Stromal cell of bone marrow (primary cell): ENCODE measurements at places on chromosomes 7 and 10.

GRCh38 chr10:101260764-101261481 lies 31.7 kb upstream of the LBX1 start:
- no peak for DNase-seq

DNA sequence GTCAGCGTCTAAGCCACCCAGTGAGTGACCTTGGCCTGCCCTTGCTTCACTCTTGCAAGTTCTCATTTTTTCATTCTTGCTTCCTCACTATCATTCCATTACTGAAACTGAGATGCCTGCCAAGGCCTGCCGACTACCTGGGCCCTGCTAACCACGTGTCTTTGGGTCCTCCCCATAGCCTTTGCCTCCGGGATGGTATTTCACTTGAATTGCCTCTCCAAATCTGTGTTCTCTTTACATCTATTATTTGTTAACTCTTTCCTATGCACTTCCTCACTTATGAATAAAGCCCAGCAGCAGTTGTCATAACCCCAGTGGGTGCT lies 234.6 kb downstream of the SNX10 start:
- DNase-seq: no peak

- DNase-seq: no peak
These were observed 73.3 kb upstream of the TNKS2 start for GRCh38 chr10:91724933-91725332.

DNA sequence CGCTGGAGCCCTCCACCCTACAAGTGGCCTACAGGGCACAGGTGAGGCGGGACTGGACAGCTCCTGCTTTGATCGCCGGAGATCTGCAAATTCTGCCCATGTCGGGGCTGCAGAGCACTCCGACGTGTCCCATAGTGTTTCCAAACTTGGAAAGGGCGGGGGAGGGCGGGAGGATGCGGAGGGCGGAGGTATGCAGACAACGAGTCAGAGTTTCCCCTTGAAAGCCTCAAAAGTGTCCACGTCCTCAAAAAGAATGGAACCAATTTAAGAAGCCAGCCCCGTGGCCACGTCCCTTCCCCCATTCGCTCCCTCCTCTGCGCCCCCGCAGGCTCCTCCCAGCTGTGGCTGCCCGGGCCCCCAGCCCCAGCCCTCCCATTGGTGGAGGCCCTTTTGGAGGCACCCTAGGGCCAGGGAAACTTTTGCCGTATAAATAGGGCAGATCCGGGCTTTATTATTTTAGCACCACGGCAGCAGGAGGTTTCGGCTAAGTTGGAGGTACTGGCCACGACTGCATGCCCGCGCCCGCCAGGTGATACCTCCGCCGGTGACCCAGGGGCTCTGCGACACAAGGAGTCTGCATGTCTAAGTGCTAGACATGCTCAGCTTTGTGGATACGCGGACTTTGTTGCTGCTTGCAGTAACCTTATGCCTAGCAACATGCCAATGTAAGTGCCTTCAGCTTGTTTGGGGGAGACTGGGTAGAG lies at the start of gene COL1A2:
COL1A2 (plus strand) TSS at position 459 of the 704 bp plus-strand sequence; CDS start at position 596, 137 bp downstream.
- DNase-seq: peak; percentile 98

DNA sequence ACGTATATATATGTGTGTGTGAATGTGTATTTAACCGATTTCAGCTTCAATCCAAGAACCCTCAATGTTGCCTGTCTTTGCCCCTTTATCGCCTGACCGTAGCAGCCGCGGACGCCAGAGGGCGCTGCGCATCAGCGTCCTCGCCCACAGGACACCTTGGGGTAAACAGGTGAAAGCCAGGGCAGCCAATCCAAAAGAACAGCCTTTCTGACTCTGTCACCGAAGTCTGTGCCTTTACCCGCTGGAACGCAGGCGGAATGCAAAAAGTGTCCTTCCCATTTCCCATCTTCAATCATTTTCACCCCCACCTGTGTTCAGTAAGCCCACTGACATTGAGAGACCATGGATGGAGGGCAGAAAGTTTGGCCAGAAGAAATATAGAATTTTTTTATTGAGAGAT lies 3.6 kb downstream of the NXPH1 start:
- no peak for DNase-seq

DNA sequence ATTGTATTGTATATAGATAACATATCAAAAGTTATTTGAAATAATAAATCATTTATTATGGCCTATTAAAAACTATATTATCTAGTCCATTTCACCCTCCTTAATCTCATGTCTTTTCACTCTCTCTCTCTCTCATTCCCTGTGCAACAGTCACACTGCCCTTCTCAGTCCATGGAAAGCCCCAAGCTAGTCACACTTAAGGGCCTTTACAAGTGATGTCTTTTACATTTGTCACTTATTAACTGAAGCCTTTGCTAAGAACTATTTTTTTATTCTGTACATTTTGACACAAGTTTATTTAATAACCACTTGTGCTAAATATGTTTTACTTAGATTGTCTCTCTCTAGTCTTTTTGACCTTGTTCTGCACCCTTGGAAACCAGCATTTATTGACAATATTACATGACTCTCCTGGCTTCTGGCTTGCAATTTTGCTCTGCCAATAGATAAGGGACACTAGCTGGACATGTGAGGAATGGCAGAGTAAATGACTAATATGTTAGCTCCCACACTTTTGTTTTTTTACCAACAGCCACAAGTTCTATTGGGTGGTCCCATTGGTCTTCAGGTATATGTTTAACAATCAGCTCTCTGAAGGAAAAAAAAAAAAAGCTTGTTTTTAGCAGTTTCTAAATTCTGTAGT lies 706.8 kb upstream of the POT1 start:
- DNase-seq: no peak
